ENCODE measurements at places on chromosomes 16 and 17.

- no peak for DNase-seq
These were observed 8.7 kb upstream of the TBX4 start for GRCh38 chr17:61443475-61443882.

DNA sequence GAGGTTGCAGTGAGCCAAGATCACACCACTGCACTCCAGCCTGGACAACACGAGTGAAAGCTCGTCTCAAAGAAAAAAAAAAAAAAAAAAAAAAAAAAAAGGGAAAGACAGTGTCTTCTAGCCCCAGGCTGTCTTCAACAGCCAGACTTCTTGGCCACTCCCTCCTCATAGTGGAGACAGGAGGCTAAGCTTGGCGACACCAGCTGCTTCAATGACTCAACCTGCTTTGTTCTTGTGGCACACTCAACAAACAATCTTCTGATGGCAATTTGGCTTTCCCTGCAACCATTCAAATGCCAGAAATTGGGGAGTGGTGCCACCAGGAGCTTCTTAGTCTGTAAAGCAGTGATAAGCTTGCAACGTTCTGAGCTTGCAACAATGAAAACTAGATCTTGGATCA, 290.4 kb upstream of the DYNLRB2 start:
- no peak for DNase-seq

DNA sequence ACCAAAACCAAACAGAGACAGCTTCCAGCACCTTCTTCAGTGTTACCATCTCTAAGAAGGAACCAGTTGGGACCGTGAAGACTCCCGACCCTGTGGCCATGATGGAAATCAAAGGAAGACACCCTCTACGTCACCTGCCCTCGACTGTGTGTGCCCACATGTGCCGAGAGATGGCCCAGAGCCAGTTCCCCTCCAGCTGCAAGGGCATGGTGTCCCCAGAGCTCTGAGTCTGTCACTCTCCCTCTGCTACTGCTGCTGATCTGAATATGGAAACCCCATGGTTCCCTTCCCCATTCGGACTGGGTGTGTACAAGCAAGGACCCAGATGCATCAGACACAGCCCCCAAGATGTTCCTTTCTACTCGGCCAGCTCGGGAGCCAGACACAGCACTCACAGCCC, 76.4 kb downstream of the SOCS1 start:
- no peak for DNase-seq

- DNase-seq = no peak
These were observed 1.8 kb downstream of the KNOP1 start for GRCh38 chr16:19716183-19716582.

DNA sequence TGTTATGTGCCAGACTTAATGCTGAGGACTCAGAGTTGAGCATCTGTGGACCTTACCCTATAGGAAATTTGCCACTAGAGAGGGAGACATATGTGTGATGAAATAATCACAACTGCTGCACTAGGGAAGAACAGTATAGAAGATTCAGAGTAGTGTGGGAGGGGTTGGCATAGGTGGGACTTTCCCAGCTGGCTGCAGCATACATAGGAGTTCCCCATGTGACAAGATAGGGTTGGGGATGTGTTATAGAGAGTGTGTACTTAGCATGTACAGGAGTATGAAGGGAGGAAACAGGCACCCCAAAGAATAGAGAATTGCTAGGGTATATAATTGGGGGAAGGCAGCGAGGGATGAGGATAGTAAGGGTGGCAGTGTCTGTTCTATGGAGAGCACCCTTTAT, 2.9 kb downstream of the NUP93 start:
- DNase-seq = no peak

GRCh38 chr17:44348234-44348987, 3.3 kb downstream of the GRN start:
- no peak for DNase-seq

DNA sequence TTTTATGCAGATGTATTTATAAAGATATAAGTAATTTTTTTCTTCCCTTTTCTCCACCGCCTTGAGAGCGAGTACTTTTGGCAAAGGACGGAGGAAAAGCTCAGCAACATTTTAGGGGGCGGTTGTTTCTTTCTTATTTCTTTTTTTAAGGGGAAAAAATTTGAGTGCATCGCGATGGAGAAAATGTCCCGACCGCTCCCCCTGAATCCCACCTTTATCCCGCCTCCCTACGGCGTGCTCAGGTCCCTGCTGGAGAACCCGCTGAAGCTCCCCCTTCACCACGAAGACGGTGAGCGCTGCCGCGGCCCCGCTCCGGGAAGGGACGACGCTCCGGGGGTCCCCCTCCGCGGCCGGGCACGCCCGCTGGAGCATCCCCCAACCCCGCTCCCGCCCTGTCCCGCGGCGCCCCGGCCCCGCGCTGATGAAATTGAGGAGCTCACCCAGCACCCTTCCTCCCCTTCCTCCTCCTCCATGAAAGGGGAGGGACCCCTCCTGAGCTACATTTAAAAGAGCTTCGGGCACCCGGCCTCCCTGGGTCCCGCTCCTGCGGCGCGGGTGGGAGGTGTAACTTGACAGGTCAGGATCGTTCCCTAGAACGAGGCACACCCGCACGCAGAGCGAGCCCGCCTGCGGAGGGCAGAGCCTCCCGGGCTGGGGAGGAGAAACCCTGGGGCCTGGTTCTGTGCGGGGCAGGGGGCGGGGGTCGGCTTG, 706 bp downstream of the HLF start:
- no peak for DNase-seq

DNA sequence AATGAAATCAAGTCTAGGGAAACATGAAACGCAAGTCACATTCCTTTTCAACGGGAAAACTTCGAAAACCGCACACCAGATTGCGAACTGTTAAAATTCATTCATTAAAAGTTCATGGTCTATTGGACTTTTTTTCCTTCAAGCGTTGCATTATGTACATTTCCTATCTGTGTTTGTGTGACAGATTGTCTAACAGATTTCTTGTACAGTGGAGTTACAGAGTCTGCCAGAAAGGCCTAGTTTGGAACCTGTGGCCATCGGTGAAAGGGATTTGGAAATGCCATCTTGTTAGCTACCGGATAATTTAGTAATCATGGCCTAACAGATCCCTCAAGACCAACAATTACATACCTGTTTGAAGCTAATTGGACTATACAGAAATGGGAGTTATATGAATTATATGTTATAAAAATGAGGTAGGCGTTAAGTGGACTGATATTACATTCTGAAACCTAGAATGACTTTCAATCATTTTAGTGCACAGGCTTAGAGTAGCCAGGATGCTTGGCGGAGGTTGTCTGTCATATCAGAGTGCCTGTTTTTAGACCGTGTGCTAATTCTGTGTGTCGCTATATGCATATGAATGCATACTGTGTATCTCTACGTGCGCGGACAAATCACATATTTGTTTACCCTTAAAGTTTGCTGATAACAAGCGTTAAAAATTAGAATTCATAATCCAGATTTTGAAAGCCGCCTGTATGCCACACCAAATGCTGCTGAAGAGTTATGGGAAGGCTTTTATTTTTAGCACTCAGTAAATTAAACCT, 885.4 kb upstream of the RBFOX1 start:
- no peak for DNase-seq

GRCh38 chr17:62653002-62653825, 25.7 kb downstream of the MRC2 start:
- peak; percentile 86 for DNase-seq

DNA sequence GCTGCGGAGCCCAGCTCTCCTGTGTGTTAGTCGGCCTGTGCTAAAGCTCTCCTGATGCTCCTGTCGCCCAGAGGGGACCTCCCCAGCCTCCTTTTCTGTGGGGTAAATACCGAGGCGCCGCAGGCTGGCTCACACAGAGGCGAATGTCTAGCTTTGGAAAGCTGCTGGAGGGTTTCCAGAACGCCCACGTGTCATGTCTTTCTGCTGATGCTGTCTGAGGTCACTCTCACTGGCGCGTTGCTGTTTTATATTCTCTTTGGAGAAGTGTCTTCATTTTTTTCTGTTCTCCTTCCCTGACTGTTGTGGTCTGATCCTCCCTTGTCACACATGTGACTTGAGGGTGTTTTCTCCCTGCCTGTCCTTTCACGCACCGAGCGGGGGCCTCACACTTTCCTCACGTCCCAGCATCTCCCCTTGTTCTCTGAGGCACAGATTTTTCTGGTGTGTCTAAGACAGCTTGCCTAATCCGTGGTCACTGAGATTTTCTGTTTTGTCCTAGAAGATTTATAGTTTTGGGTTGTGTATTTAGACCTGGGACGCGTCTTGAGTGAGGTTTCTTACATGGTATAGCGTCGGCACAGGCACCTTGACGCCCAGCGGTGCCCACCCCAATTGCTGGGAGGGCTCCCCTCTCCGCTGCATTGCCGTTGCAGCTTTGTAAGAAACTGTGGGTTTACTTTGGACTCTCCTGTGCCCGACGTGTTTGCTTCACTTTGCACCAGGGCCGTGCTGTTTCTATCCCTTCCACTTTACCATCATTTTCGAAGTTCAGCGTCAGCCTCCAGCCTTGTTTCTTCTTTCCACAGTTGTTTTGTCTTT, 92.1 kb upstream of the ZNF750 start:
- DNase-seq = no peak

DNA sequence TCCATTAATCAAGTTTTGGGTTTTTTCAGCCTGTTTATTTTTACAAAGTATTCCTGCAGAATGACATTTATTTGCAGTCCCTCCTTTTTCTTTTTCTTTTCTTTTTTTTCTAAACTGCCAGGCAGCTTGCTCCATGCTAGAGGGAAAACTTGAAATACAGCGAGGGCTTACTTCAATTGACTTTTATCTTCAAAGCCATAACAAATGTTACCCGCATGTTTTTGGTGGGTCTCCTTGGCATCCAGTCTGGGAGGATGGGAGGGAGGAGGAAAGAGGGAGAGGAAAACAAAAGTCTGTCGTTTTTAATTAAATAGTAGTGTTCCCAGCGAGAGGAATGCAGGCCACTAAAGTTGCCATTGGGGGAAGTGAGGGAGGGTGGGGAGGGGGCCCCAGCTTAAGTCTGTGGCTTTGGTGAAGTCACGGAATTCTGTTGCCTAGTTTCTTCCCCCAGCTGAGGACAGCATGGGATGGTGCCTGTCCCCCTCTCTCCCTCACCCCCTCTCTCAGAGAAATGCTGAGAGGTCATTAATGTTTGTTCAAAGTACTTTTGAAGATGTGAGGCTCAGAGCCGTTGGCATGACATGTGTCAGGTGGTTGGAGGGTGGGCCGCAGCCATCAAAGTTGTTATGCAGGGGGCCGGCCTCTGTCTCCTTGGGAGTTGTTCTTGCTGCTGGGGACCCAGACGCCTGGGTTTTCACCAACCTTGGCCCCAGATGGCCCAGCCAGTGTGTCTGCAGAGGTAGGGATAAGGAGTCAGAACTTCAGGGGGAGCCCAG, 2.9 kb downstream of the NKD1 start:
- no peak for DNase-seq

- no peak for DNase-seq
These were observed 901 bp downstream of the CDYL2 start for GRCh38 chr16:80803339-80804055.

DNA sequence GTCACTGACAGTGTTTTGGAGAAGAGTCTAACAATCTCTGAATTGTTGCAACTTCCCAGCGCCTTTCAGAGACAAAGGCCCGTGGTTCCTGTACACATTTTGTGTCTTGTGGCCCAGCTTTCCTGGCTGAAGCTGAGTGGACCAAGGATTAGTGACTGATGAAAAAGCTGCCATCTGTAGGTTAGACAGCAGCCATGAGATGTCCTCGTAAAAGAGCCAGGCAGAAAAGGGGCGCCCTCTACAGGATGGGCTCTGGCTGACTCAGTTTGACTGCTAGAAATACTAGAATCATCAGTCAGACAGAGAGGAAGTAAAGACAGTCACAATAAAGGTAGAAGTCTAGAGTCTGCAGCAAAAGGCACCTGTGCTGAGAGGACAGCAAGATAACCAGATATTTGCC, 26.5 kb upstream of the NF1 start:
- peak; percentile 3 for DNase-seq

Data from DMS153 (cell line).